ENCODE measurements at places on chromosomes 11 and 22.

GRCh38 chr11:99279266-99279665 is 258.5 kb downstream of the CNTN5 start:
- no peak for DNase-seq
- no peaks in the 10 kb centered on the region for H3K36me3 ChIP-seq
- H3K27me3 ChIP-seq, result no peaks in the 10 kb centered on the region
- H3K4me3 ChIP-seq, result no peak overlapping the region

DNA sequence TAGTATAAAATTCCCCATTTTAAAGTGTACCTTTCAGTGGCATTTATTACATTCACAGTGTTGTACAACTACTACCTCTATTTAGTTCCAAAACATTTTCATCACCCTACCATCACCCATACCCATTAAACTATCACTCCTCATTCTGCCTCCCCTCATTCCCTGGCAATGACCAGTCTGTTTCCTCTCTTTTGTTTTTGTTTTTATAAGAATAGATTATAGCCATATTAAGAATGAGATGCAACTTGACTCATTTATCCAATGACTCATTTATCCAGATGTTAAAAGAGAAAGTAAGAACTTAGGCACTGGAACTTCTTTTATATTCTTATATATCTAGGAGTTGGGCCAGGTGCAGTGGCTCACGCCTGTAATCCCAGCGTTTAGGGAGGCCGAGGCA is 156.3 kb downstream of the FAT3 start:
- H3K4me3 ChIP-seq, result no peak overlapping the region
- DNase-seq, result no peak
- no peaks in the 10 kb centered on the region for H3K27me3 ChIP-seq
- H3K36me3 ChIP-seq, result no peaks in the 10 kb centered on the region

DNA sequence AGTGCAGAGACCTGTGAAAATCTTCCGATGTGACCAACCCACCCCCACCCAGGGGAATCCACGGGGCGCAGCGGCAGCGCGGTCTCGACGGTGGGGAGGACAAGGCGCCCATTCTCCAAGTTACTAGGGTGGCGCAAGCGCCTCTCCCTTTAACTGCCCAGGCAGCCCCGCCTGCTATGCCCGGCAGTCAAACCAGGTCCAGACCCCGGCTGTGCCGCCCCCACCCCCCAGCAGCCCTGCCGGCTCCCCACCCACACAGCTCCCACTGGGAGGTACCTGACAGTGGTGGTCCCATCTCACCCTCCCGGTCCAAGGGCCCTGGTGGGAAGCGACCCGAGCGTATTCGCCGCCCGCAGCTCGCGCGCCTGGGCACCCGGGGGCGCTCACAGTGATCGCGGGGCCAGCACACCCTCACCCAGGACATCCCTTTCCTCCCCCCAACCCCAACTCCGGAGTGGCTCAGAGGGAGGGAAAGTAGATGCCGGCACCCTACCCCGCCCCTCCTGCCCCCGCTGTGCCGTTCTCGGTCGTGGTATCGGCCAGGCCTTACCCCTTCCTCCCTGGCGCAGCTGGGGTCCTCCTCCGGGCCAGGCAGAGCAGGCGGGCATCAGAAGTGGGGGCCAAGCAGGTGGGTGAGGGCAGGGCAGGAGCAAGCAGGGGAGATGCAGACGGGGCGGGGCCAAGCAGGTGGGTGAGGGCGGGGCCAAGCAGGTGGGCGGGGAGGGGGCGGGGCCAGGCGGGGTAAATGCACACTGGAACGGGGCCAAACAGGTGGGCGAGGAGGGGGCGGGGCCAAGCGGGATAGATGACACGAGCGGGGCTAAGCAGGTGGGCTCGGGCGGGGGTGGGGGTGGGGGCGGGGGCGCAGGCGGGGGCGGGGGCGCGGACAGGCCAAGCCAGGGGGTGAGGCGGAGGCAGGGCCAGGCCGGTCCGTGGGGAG is at the start of gene TRPM5:
TRPM5 (minus strand) TSS at position 634 of the 940 bp plus-strand sequence. CDS start 21,478 bp downstream, outside the sequence.
- DNase-seq, result peak; percentile 89
- H3K4me1 ChIP-seq, result peaks cover 32% of the 10 kb centered on the region
- H3K36me3 ChIP-seq, result no peaks in the 10 kb centered on the region
- H3K4me3 ChIP-seq, result peak within 1 kb of the TSS; percentile 91

DNA sequence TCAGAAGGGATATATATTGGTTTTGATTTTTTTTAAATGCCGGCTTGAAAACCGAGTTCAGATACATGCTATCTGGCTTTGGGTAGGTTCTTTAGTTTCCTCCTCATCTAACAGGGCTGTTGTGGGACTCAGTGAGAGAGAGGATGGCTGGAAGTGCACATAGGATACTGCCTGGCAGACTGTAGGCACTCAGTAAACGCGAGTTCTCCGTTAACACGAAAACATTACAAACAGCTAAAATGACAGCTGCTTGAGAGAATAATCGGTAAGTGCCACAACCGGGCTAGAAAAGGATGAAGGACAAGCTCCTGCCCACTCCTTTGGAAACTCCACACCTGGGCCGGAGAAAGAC is 369 bp downstream of the XRRA1 start:
- no peak for DNase-seq
- H3K27ac ChIP-seq, result peak overlapping the region; percentile 95
- H3K27me3 ChIP-seq, result no peaks in the 10 kb centered on the region
- H3K36me3 ChIP-seq, result peaks cover 44% of the 10 kb centered on the region

- no peaks in the 10 kb centered on the region for H3K36me3 ChIP-seq
- H3K27ac ChIP-seq, result no peak overlapping the region
- DNase-seq, result no peak
These were observed 213.6 kb downstream of the DBX1 start for GRCh38 chr11:19946681-19947080.

- H3K27me3 ChIP-seq, result peaks cover 5% of the 10 kb centered on the region
- DNase-seq, result no peak
- H3K4me1 ChIP-seq, result no peaks in the 10 kb centered on the region
- H3K36me3 ChIP-seq, result no peaks in the 10 kb centered on the region
- no peak overlapping the region for H3K27ac ChIP-seq
These were observed 39.3 kb downstream of the ZNF202 start for GRCh38 chr11:123702139-123702538.

- DNase-seq, result no peak
- no peaks in the 10 kb centered on the region for H3K36me3 ChIP-seq
- H3K4me3 ChIP-seq, result no peak overlapping the region
- H3K27me3 ChIP-seq, result peaks cover 3% of the 10 kb centered on the region
- no peak overlapping the region for H3K27ac ChIP-seq
- peaks cover 6% of the 10 kb centered on the region for H3K4me1 ChIP-seq
These were observed 1354.4 kb downstream of the TBC1D22A start for GRCh38 chr22:48116871-48117270.

DNA sequence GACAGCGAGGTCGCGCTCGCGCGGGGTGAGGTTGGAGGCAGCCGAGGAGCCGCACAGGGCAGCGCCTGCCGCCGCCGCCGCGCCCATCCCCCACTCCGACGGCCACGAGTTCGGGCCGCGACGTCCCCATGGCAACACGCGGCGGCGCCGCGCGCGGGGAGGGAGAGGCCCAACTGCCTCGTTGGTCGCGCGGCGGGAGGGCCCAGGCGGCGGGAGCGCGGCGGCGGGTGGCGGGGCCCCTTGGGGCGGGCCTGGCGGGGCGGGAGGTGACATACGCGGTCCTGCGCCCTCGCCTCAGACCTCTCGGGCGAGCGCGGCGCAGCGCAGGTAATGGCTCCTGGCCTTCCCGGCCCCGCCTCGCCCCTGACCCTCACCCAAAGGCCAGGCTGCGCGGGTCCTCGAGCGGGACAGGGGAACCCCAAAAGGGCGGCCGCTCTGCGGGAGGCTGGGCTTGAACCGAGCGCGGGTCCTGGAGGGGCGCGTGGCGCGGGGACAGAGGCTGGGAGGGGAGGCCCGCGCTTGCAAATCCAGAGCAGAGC is at the start of gene DEUP1:
DEUP1 (plus strand) TSS at position 297 of the 539 bp plus-strand sequence. CDS start 1,518 bp downstream, outside the sequence.
- H3K36me3 ChIP-seq, result no peaks in the 10 kb centered on the region
- H3K4me1 ChIP-seq, result peaks cover 5% of the 10 kb centered on the region
- peak; percentile 25 for DNase-seq

DNA sequence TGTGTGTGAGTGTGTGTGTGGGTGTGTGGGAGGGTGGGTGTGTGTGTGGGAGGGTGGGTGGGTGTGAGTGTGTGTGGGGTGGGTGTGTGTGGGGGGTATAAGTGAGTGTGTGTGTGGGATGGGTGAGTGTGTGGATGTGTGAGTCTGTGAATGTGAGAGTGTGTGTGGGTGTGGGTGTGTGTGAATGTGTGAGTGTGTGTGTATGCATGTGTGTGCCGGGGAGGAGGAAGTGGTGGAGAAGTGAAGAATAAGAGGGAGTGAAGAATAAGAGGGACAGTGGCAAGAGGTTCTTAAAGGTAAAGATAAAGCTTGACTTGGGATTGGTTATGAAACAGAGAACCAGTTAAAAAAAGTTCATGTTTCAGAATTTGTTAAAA is 54.0 kb downstream of the PRR5L start:
- DNase-seq, result peak; percentile 30
- peaks cover 18% of the 10 kb centered on the region for H3K27me3 ChIP-seq
- H3K27ac ChIP-seq, result no peak overlapping the region
- H3K4me3 ChIP-seq, result no peak overlapping the region
- no peaks in the 10 kb centered on the region for H3K36me3 ChIP-seq

GRCh38 chr11:131906963-131907362 is 536.5 kb downstream of the NTM start:
- H3K4me3 ChIP-seq, result no peak overlapping the region
- no peak for DNase-seq
- H3K27me3 ChIP-seq, result peaks cover 25% of the 10 kb centered on the region
- no peaks in the 10 kb centered on the region for H3K4me1 ChIP-seq
- H3K36me3 ChIP-seq, result no peaks in the 10 kb centered on the region

GRCh38 chr11:134858783-134859480 is 446.9 kb upstream of the B3GAT1 start:
- H3K4me3 ChIP-seq, result no peak overlapping the region
- DNase-seq, result no peak
- H3K4me1 ChIP-seq, result no peaks in the 10 kb centered on the region
- H3K36me3 ChIP-seq, result no peaks in the 10 kb centered on the region

Measured in activated CD8-positive, alpha-beta T cell treated with anti-CD3 and anti-CD28 coated beads for 36 hours (primary cell).